Inflammatory macrophage treated with lipopolysaccharide for 4 hours (primary cell): ENCODE measurements at places on chromosomes 7 and 10.

- no peak for DNase-seq
These were observed 895 bp upstream of the ZNF804B start for GRCh38 chr7:88758381-88759229.

- no peak for DNase-seq
These were observed 37.1 kb upstream of the GDF10 start for GRCh38 chr10:47262606-47263533.

DNA sequence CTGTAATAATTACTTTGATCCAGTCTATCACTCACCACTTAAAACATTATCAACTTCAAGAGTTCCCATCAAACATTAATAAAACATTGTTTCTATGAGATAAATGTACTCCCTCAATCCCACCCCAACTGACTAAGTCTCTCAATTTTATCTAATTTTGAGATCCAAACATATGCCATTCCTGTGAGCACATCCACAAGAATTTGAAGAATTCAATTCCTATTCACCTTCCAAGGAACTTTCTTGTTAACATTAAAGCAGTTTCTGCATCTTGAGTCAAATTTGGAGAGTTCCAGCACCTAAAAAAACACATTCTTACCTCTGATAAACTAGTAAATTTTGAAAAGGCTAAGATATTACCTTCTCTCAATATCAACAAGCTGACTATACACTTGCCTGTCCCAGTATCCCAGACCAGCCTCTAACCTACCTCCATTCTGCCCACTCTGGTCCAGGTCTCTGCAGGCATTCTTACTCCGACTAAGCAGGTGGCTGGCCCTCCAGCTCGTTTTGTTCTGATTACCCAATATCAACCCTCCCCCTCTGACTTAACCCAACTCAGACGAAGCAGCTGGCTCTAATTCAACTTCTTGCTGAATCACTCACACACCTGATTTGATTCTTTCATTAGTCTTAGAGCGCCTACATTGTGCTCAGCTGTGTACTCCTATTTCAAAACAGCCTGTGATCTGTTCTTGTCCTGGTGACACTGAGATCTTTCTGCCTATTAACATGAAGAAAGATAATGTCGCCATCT, 275.2 kb downstream of the IPMK start:
- DNase-seq, result no peak

DNA sequence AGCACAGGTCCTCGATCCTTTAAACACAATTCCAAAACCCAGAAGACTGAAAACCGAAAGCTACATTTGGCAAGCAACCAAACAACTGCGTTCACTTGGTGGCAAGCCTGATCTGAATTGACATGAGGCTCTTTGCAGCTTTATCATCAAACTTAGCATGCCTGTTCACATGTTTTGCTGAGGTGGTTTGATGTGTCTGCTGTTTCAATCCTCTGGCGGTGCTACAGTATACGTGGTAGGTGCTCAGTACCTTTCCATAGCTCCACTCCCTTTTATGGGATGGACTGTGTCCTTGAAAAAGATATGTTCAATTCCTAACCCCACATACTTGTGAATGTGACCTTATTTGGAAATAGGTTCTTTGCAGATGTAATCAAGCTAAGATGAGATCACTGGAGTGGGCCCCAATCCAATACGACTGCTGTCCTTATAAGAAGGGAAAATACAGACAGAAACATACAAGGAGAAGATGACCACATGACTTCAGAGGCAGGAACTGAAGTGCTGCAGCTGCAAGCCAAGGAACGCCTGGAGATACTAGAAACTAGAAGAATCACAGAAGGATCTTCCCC, 33.4 kb downstream of the CCDC6 start:
- DNase-seq, result peak; percentile 69

DNA sequence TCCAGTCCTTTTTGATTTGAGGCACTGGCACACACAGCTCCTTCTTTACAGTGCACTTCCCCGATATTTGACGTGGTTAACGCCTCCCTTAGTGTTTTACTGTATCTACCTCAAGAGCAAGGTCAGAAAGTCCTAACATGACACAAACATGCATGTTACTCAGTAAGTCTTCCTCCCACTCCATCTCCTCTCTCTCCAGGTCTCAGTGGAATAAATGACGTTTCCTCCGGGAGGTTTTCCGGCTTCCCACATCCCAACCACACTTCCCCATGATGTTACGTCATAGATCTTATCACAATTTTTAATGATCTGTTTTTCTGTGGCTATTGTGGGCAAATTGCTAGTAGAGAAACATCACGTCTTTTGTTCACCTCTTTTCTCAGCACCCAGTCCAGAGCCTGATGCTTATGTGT, 165.7 kb downstream of the PTPN20 start:
- DNase-seq, result peak; percentile 53

GRCh38 chr10:133254421-133255120, 16.9 kb downstream of the VENTX start:
- DNase-seq, result no peak

- no peak for DNase-seq
These were observed 171.2 kb downstream of the ARHGAP12 start for GRCh38 chr10:31757386-31757791.

DNA sequence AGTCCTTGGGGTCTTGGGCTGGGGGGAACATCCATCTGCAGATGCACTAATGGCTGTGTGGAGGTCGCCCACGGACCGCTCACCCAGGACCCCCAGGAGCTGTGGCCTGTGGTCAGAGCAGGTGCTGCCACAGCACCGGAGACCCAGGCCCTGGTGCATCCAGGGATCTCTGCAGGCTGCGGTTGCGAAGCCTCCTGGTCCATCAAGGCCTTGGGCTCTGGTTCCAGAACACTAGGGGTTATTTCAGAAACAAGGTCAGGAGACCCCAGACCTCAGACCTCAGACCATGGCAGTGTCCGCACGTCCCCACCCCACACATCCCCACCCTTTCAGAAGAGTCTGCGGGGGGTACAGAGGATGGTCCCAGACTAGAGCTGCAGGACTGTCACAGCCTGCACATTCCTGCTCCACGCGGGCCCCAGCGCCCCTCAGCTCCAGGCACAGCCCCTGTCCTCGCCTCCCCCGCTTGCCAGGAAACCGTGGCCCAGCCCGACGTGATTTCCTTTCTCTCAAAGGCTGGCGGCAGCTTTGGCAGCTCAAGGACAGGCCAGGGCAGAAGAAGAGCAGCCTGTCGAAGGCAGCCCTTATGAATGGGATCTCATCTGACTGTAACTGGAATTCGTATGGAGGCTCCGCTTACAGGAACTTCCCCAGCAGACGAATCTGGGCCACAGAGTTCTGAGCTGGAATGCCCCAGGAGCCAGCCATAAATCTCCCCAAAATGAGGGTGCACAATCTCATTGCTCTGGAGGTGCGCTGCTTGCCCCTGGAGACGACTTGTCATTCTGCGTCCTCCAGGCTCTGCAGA, 136.2 kb upstream of the RET start:
- no peak for DNase-seq

DNA sequence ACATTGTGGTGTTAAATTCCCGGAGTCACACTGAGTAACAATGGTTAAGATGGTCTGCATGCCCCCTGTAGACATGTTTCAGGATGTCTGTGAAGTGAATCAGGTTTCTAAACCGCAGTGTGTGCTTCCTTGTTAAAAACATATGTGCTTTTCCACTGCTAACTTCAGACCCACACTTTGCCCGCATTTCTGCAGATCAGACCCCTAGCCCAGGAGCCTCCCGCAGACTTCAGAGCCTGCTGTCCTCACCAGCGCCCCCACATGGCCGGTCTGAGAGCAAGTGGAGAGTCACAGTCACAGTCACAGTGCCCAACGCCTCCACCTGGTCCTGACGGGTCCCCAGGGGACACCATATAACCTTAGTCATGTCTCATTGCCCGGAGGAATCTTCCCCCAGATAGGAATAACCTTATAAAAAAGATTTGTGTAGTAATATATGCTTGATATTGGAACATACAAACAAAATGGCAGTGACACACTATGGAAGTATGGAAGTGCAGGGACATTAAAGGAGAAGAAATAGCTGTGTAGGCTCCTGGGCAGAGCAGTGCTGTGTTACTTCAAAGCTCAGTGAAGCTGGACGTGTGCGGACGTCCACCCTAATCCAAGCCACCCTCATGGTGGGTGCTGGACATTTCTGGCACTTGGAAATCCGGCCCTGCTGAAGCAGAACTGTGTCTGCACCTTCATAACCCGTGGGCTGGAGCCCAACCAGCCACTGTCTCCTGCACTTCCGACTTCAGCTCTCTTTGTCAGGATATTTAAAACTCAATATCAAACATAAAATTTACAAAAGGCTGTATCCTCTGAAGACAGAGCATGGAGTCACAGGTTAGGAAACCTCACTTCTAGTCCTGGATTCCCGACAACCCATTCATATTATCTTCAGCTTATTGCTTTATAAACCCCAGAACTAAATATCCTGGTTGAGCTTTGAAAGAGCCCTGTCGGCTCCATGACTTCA, 29.0 kb downstream of the GSTO2 start:
- DNase-seq, result no peak

DNA sequence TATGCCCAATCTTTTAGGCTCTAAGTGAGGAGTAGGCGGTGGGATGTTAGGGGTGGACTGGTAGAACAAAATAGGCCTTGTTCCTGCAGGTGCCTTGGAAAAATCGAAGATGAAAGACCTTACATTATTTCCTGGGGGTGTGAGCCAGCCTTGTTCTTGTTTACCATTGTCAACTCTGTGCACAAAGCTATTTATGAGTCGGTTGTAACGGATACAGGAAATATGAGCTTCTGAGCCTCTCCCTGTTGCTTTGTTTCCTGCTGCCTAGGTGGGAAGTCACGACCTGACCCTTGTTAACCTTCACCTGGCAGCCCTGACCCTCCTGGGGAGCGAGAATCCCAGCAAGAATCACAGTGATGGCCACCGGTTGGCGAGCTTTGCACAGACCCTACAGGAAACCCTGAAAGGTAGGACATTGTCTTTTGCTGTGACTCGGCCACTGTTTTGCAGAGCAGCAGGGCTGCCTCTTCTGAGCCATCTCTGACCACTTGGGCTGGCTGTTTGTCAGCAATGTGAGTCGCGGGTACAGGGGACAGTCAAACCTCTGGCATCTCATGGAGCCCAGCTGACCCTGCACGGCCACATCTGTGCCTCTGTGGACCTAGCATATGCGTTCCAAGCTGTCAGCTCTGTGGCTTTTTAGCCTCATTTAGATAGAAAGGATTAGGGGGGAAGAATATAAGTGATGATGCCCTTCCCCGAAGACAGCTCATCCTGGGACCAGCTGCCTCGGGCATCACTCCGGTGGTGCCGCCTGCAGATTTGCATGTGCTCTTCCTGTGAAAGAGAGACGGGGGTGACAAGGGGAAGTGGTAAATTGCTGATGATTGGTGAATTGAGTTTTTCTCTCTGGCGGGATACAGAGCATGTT, 102.1 kb upstream of the ANLN start:
- DNase-seq, result peak; percentile 77

- DNase-seq, result peak; percentile 24
These were observed 1.2 kb downstream of the MACROH2A2 start for GRCh38 chr10:70053841-70054288.

GRCh38 chr10:404346-404745, 269.1 kb downstream of the ZMYND11 start:
- no peak for DNase-seq

- no peak for DNase-seq
These were observed 55.4 kb upstream of the LMTK2 start for GRCh38 chr7:98051118-98051744.

DNA sequence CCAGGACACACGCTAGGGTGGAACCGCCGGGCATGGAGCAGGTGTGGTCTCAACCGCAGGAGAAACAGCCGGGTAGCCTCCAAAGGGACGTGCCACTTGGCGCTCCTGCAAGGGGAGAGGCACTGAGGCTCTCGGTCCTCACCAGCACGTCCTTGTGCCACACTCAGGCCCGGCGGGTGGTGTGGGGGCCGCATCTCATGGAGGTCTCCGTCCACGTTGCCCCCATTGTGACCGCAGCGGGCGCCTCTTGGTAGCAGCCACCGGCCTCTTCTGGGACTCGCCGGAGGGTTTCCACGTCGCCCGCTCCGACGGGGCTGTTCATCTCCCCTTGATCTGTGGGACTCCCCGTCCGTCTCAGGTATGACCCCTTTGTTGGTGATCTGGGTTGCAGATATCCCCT, 49.2 kb upstream of the ELFN1 start:
- DNase-seq, result no peak

- no peak for DNase-seq
These were observed 43.8 kb downstream of the SPOCK2 start for GRCh38 chr10:72044417-72045041.

DNA sequence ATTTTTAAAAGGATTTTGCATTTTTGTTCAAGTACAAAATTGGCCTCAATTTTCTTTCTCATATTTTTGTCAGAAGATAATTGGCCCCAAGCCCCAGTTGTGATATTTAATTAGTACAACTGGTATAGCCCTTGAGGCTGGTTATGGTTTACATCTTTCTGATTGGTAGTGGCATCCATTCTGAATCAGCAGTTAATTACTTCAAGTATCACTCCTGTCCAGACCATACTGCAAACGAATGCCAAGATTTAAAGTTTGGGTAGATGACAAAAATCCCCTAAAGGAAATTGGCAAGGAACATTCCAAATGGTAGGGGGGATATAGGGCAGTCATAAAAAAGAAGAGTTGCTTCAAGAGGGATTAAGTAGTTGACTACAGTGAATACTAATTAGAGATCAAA, 23.1 kb downstream of the MYPN start:
- no peak for DNase-seq

DNA sequence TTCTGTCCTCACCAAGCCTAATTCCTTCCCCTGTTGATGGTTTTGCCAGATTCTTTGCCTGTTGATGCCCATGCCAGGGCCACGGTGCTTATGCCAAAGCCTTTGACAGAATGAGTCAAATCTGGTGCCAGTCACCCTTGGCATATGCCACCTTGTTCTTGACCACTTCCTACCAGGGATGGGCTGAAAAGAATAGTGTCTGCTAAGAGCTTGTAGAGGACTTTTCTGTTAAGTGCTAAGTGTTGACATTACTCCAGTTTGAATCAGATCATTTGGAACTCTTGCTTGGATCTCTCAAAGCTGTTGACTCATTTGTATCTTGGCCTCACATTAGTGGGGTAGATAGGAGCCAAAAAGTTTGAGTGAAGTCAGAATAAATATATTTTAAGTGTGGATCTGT, 661.2 kb downstream of the AUTS2 start:
- no peak for DNase-seq

DNA sequence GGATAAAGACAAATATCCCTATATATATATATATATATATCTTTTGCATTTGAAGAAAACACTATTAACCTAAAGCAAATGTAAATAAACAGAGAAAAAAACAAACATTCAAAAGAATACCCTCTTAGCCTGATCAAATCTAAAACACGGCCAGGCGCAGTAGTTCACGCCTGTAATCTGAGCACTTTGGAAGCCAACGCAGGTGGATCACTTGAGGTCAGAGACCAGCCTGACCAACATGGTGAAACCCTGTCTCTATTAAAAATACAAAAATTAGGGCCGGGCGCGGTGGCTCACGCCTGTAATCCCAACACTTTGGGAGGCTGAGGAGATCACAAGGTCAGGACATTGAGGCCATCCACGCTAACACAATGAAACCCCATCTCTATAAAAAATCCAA, 9.2 kb downstream of the ANXA7 start:
- DNase-seq, result no peak

GRCh38 chr10:101903827-101904550, 60.4 kb upstream of the KCNIP2 start:
- no peak for DNase-seq
